Nephron progenitor cell (in vitro differentiated cells): ENCODE measurements at places on chromosomes 4 and X.

GRCh38 chr4:5204781-5205180 is 153.5 kb downstream of the STK32B start:
- no peak for DNase-seq

DNA sequence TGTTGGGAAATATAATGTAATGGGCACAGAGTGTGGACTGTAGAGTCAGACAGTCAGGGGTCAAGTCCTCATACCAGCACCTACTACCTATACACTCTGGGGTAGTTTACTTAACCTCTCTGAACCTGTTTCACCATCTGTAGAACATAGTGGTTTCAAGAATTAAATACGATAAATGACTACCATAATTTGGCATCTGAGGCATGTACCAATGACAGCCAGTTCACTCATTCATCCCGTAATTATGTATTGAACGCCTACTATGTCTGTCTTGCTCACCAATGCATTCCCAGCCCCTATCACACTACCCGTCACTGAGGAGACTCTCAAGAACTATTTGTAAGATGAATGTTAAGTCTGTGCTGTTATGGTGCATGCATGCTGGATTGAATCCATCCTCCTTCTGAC is 2.0 kb upstream of the FGB start:
- DNase-seq, result no peak

DNA sequence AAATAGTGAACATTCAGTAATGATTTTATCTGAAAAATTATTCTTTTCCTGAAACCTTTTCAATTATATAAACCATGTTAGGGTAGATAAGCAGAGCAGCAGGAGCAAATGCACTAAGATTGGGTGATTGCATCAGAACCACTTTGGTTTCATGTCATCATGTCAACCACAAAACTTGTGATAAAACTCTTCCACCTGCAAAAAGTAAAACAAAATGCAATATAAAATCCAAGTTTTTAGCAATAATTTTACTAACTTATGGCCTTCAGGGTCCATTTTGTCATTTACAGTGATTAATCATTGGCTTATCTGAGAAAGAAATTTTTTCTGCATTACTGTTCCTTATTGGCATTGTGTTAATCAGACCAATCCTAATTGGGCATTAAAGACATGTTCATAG is 42.4 kb downstream of the NHS start:
- no peak for DNase-seq

- DNase-seq, result no peak
These were observed 389.5 kb upstream of the GRID2 start for GRCh38 chr4:91914176-91914804.

DNA sequence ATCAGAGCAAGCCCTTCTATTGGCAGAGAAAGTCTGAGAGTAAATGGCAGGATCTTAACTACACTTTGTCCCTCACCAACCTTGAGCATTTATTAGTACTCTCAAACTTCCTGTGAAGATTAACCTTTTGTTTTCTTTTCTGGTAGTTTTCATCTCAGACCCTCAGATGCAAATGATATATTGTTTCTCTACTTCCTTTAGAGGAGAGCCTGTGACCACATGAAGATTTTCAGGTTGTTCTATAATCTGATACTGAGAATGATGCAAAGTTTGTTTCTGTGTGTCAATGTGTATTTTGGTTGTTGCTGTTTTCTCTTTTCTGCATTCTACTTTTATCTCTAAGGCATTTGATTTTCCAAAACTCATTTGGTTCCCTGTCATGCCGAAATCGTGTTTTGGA is 165.8 kb upstream of the CYSLTR1 start:
- DNase-seq, result no peak

DNA sequence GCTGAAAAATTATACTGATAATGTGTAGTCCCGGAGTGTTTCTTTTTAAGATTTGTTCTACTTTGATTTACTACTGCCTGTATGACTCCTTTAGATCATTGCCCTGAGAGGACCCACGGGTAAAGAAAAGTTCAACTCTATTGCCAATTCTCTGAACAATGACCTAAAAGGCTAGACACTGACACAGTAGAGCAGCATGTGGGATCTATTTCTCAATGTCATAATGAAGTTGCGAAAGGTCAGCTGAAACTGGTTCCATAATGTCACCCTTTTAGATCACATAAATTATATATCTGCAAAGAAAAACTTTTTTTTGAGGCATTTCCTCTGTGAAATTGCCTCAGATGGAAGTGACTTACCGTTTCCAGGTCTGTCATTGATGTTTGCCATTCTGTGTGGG is 67.4 kb downstream of the GLRB start:
- no peak for DNase-seq

GRCh38 chr4:172095161-172095560 is 282.0 kb downstream of the GALNTL6 start:
- no peak for DNase-seq

- DNase-seq, result no peak
These were observed 69.4 kb upstream of the SPANXB1 start for GRCh38 chrX:140933016-140933415.

DNA sequence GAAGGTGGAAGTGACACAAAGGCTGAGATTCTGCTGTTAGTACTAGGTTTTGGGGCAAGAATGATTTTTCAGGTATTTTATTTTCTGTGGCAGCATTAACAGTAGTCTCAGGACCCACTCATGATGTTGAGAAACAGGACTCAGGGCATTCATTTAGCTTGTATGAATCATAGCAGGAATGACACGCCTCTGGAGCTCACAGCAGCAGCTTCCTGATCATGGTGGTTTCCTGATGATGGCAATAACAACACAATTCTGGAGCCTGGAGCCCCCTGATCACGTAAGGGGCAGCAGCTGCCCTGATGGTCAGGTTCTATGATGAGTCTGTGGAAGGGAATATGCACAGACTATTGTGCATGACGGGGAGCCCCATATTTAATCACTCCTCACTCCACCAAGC is 47.0 kb downstream of the TASL start:
- DNase-seq, result no peak

DNA sequence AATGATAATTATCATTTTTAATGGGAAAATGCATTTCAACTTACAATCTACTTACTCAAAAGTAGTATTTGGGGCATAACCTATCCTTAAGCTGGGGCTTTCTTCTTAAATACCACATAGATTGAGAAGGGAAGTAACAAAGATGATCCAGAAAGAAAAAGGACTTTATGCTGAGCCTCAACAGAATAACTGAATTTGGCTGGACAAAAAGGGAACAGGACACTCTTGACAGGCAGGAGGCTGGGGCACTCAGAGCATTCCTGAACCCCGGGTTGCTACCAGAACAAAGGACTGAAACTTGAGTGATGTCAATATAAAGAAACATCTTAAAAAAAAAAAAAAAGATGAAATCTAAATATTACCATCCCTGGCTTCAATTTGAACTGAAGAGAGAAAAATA is 23.9 kb downstream of the RELL1 start:
- no peak for DNase-seq

GRCh38 chrX:18997916-18998315 is 14.0 kb upstream of the PHKA2 start:
- DNase-seq, result no peak

- no peak for DNase-seq
These were observed 70.1 kb upstream of the HCCS start for GRCh38 chrX:11040996-11041395.

GRCh38 chr4:51930557-51930956 is 87.6 kb downstream of the DCUN1D4 start:
- DNase-seq, result no peak

- no peak for DNase-seq
These were observed 187.6 kb downstream of the MAML3 start for GRCh38 chr4:139966383-139966782.

- DNase-seq, result no peak
These were observed 7.9 kb downstream of the FAM200B start for GRCh38 chr4:15689540-15689939.
